ENCODE measurements at places on chromosomes 13 and 19. TPM values are rescaled to one million over a fixed set of nuclear protein-coding genes. Genes with fewer than 3 reads are reported as not detected.

CLDN10 gene
- not detected for total RNA-seq

FAM98C gene
- total RNA-seq = 53.8 TPM

COMP gene
- total RNA-seq = not detected

MTMR6 gene
- 19.1 TPM for total RNA-seq

SPTBN4 gene
- total RNA-seq = 0.30 TPM

RBM42 gene
- 53.0 TPM for total RNA-seq

DHRS12 gene
- total RNA-seq = 24.3 TPM

INSR gene
- total RNA-seq = 1.2 TPM

KCTD15 gene
- total RNA-seq = 11.0 TPM

ZNF729 gene
- total RNA-seq = not detected

GPC5 gene
- total RNA-seq = not detected

RFPL4AL1 gene
- total RNA-seq = not detected

NCAN gene
- not detected for total RNA-seq

CYP2A6 gene
- not detected for total RNA-seq

IFNL1 gene
- total RNA-seq = not detected

TOMM40 gene
- 32.8 TPM for total RNA-seq

PSG1 gene
- not detected for total RNA-seq

BRD4 gene
- 152 TPM for total RNA-seq

KLK14 gene
- total RNA-seq = 1.1 TPM

KLK15 gene
- total RNA-seq = not detected

KIR2DL4 gene
- not detected for total RNA-seq

CD177 gene
- not detected for total RNA-seq

JAK3 gene
- total RNA-seq = 135 TPM

MAB21L1 gene
- total RNA-seq = not detected

URAD gene
- total RNA-seq = not detected

OR7A5 gene
- total RNA-seq = not detected

All from CD4-positive, alpha-beta memory T cell (primary cell).